AML-193 (cell line): ENCODE measurements at places on chromosomes 12 and 14.

- DNase-seq = peak; percentile 28
Measured at GRCh38 chr12:63802012-63802608, 22.4 kb downstream of the RXYLT1 start.

- DNase-seq = no peak
Measured at GRCh38 chr12:123085730-123086487, 65.0 kb downstream of the PITPNM2 start.

DNA sequence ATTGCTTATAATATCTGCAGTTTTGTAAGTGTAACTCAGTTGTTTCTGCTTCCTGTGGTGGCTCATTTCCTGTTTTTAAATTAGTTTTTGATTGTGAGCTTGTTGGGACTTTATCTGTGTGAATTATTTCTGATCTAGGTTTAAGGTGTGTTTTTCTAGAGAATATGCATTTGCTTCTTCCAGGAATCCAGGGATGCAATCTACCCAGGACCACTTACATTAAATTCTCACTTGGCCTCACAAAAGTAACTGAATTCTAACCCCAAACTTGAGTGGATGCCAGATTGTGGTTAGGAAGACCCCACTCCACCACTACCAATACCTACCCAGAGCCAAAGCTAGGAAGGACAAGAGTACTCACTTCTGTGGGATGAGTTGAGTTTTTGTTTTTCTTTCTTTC lies 11.9 kb downstream of the STYX start:
- DNase-seq = no peak

GRCh38 chr12:120495186-120495730 lies 655 bp upstream of the DYNLL1 start:
- no peak for DNase-seq

DNA sequence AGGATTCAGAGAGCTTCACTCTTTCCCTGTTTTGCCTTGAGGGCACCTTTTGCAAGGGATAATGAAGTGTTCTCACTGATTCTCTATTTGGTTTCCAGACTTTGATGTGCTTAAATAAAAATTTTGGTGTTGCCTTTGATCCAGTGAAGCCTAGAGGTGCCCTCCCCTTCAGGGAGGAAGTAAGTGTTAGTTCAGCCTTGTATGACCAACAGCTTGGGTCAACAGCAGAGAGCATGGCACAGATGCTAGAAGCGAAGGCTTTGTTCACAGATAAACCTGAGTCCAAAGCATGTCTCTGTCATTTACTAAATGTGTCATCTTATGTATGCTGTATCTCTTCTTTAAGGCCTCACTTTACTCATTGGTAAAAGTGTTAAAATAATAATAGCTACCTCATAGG lies 52.8 kb upstream of the STXBP6 start:
- no peak for DNase-seq

DNA sequence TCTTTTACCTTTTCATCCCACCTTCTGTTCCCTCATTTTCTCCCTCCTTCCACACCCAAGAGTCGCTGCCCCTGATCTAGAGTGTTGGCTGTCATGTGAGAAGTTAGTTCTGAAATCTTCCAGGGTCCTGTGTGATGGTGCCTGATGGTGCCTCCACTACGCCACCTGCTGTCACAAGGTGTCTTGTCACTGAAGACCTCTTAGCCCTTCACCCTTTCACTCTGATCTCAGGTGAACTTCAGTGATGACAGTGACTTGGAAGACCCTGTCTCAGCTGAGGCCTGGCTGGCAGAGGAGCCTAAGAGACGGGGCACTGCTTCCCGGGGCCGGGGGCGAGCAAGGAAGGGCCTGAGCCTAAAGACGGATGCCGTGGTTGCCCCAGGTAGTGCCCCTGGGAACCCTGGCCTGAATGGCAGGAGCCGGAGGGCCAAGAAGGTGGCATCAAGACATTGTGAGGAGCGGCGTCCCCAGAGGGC lies 7.6 kb upstream of the PFDN5 start:
- DNase-seq = peak; percentile 36

- no peak for DNase-seq
Measured at GRCh38 chr12:95505039-95505438, 31.1 kb downstream of the METAP2 start.

DNA sequence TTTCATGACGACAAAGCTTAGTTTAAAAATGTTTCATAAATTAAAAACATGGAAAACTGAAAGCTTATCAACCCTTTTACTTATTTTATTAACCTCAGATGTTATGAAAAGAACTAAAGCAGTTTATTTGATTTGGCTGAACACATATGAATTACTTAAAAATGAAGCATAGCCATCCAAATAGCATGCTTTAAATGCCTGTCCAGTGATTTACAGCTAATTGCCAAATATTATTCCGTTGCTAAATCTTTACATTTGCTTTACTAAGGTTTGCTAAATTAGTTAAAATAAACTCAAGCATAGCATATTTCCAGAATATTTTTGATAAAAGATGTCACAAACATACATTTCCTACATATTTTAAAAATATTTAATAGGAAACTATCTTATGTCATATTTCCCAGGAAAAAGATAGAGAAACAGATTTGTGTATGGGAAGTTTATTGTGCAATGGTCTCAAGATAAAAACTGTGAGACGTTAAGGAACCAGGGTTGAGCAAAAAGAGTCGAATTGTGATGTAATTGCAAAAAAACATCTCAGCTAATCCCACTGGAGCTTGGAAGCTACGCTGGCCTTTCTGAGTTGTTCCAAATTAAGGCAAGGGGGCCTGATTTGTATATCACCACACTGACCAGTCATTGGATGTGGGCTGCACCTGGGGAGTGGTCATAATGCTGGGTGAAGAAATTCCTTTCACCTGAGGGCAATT lies 25.8 kb downstream of the GPR135 start:
- DNase-seq = no peak

DNA sequence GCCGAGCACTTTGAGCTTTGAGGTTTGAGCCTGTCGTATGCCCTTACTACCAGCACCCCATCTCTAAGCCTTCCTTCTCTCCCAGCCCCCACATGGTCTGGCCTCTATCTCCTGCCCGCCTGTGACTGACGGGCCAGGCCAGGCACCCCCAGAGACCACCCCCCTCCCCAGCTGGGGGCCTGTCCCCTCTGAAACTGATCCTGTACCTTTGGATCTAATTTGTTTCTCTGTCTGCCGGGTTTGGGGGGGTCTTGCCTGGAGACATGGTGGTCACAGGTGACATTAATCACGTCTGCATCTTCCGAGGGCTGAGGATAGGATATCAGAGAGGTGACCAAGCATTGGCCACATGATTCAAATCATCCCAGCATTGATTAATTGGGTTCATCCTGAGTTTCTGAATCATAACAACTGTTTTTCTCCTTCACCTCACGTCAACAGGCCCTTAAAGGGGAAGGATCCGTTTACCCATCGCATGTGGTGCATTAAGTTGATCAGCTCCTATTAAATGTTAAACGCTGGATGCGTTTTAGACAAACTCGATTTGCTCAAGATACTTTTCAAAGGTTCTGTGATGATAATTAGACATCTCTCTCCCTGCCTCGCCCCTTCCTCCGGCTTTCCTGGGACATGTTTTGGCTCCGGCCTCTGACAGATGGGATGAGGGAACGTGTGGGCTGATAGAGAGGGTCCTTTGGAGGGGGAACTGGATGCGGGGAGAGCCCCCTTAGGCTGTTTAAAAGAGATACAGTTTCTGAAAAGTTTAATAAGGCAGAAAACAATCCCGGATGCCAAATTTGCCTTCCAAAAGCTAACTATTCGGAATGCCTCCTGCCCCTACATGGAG lies 63.3 kb upstream of the TBX3 start:
- DNase-seq = no peak

DNA sequence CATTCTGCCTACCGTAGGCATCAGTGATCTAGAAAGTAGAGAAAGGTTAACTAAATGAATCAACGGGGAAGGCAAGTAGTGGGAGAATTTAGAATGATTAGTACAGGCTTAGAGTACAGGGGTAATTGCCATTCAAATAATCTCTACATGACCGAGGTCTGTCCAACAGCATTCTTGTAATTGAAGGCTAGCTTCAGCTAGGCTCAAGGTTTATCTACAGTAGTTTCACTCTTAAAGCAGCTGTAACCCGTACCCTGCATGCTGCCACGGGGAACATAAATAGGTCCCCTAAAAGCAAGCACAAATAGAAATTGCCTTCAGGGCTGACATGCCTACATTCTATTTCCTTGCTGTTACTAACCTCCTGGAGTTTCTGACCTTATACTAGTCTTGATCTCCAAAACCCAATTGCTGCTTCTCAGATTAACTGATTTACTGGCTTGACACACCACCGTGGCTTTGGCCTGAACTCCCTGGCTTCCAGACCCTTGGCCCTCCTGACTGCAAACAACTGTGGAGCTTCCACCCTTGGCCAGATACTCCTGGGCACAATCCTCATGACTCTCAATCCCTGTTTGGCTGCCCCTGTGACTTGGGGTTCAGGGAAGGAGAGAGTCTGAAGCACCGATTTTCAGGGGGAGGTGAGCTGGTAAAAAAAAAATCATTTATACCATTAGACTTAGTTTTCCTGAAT lies 242.1 kb upstream of the FOXN3 start:
- DNase-seq = no peak

DNA sequence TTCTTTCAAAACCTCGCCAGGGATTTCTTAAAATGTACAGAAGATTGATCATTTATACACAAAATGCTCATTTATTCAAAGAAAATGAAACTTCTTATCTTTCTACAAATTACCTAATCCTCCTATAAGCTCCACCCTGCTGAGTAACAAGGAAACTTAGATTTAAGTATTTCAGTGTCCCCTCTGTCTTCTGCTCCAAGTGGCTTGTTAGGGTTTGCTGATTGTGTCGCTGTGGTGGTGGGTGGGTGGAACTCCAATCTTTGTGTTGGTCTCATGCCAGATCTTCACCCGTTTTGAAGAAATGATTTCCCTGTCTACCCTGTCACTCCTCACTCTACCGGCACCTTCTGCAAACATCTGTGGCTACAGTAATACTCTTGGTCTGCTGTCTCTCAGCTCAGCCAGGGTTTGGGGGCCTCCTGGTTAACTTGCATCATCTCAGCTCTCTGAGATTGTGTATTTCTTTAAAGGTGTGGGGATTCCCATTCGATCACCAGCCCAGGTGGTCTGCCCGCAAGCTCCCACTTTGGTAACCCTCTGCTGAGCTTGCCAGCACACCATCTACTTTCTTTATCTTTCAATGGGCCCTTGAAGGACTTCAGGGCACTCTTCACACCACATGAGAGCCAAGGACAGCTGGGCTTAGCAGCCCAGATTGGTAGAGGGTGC lies 73.8 kb downstream of the DRAM1 start:
- DNase-seq = no peak
